ENCODE measurements at places on chromosomes 2 and 18. TPM values are rescaled to one million over a fixed set of nuclear protein-coding genes. Genes with fewer than 3 reads are reported as not detected.

Gene IL18RAP
- total RNA-seq: 0.38 TPM

Gene MAL
- 0.92 TPM for total RNA-seq

Gene NEMP2
- 0.93 TPM for total RNA-seq

Gene ITM2C
- 12.0 TPM for total RNA-seq

Gene SRD5A2
- total RNA-seq: 0.15 TPM

Gene CNDP1
- not detected for total RNA-seq

Gene DES
- total RNA-seq: 14,820 TPM

Gene IGFBP5
- total RNA-seq: 231 TPM

Gene C18orf63
- total RNA-seq: not detected
